ENCODE measurements at places on chromosomes 6 and 20.

GRCh38 chr6:11129908-11130565 is 18.5 kb upstream of the ERVFRD-1 start:
- ATAC-seq: no peak

- no peak for ATAC-seq
Measured at GRCh38 chr6:3422435-3423070, 34.3 kb downstream of the SLC22A23 start.

DNA sequence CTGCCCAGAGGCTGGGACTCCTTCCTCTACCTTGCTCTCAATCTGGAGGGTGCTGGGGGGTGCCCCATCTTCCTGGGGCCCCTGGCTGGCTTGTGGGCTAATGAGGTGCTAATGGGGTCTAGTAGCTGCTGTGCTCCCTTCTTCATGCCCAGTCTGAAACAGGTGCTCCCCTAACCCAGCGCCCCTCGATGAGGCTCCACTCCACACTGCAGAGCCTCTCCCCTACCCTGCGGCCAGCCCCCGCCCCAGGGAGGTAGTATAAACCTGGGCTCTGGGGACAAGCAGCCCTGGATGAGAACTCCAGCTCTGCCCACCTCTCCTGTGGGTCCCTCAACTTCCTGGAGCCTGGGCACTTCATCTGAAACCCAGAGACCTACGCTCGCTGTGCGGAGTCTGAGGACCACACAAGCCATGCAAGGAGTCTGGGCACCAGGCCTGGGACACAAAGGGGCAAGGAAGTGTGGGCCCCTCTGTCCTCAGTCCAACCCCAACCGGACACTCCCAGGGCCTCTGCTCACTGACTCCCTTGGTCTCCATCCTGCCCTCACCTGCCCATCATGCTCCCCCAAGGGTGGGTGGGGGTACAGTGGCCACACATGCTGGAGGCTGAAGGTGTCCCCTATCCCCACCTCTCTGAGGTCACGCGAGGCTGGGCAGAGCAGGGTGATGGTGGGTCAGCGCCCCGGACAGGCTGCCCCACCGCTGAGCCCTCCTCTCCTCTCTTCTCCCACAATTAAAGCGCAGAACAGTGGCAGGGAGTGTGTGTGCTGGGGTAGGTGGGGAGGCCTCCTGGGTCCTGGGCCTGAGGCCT is 6.1 kb downstream of the RPL10A start:
- ATAC-seq: peak; percentile 3

- no peak for ATAC-seq
Measured at GRCh38 chr20:41446456-41446855, 79.8 kb upstream of the EMILIN3 start.

DNA sequence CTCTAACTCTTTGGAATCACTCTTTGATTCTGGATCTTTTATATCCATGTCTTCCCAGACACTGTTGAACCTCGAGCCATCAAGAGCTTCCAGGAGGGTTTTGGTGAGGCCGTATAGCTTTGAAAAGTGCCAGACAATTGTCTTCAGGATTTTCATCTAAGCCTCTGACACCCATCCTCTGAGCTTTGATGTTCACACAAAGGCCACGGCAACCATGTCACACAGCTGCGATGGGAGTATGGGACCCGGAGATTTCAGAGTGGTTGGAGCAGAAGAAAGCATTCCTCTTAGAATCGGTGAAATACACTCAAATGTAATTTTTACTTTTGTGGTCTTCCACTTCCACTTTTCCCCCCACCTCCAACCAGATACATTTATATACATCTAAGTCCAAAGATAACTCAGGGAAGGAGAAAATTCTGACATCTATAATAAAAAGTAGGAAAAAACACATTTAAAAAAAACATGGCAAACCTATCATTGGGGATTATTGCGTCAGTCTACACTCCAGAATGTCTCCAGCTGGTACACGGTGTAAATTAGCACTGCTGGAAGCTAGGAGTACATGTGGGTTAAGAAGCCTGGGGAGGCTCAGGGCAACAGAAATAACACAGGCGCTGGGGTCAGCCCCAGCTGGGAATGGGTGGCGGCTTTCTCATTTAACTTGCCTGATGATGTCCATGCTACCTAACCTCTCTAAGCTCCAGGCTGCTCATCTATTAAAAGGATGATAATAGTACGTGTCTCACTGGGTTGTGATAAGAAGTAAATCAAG is 92.7 kb downstream of the LY86 start:
- no peak for ATAC-seq

- no peak for ATAC-seq
Measured at GRCh38 chr6:147285087-147285855, 81.1 kb downstream of the STXBP5 start.

DNA sequence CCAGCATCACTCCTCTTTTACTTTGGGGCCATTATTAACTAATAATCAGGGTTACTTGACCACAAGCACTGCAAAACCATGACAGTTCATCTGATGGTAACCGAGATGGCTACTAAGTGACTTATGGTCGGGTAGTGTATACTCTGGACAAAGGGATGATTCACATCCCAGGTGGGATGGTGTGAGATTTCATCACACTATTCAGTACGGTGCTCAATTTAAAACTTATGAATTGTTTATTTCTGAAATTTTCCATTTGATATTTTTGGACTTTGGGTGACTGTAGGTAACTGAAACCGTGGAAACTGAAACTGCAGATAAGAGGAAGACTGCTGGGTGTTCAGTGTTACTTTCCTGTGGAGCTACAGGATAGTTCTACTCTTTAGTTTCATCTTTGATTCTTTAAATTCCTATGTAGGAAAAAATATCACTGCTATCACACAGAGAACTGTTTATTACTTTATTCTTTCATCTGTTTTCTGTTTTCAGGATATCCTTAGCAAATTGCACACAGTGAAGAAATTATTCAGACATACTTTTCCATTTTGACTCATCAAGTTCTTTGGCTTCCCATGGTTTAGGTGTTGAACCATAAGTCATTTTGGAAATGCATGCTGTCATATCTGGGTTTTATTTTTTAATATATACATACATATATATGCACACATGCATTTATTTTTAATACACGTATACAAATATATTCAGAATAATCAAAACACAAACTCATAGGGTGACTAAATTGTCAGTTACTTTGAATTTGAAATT is 59.1 kb upstream of the C20orf144 start:
- peak; percentile 58 for ATAC-seq

- ATAC-seq: no peak
Measured at GRCh38 chr20:49567421-49568277, at the start of gene PTGIS. Gene PTGIS (minus strand): TSS chr20:49568137. CDS start chr20:49568116, 21 bp downstream.

- peak; percentile 13 for ATAC-seq
Measured at GRCh38 chr6:137883400-137884148, 16.5 kb downstream of the TNFAIP3 start.

- ATAC-seq: no peak
Measured at GRCh38 chr20:36091561-36092397, 62.8 kb upstream of the EPB41L1 start.

DNA sequence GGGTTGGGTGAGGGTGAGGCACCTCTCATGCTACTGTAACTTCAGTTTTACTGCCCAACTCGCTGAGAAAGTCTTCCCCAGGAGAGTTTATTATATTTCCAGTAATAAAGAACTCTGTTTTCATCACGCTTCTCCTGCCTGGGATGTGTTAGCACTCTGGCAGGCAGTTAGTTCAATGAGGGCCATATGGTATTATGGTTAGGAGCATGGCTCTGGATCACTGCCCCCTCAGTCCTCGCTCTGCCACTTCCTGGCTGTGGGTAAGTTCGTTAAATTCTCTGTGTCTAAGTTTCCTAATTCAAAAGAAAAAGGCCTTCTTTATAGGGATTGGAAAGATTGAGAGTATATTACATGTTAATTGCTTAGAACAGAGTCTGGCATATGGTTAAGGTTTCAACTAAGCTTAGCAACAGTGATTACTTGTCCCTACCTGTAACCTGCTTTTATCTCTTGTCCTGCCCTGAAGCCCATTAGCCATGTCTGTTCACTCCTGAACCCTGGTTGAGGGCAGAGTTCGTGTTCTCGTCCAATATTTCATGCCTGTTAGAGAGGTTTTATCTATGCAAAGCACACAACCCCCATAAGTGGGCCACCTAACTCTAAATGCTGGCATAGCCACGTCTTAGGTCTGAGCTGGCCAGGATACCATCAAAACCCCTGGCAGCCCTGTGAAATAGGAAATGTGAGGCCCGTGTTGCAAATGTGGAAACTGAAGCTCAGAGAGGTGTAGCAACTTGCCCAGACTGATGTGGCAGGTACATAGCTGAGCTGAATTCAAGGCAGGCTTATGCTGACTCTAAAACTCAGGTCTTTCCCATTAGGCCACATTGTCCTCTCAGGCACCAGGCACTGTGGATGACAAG is 342.5 kb upstream of the JARID2 start:
- no peak for ATAC-seq

- ATAC-seq: no peak
Measured at GRCh38 chr6:67493682-67494081, 1141.4 kb upstream of the ADGRB3 start.
